ENCODE measurements at places on chromosomes 13 and 19.
A peak's percentile ranks its signal among the peaks of the same experiment; 100 is the strongest.

DNA sequence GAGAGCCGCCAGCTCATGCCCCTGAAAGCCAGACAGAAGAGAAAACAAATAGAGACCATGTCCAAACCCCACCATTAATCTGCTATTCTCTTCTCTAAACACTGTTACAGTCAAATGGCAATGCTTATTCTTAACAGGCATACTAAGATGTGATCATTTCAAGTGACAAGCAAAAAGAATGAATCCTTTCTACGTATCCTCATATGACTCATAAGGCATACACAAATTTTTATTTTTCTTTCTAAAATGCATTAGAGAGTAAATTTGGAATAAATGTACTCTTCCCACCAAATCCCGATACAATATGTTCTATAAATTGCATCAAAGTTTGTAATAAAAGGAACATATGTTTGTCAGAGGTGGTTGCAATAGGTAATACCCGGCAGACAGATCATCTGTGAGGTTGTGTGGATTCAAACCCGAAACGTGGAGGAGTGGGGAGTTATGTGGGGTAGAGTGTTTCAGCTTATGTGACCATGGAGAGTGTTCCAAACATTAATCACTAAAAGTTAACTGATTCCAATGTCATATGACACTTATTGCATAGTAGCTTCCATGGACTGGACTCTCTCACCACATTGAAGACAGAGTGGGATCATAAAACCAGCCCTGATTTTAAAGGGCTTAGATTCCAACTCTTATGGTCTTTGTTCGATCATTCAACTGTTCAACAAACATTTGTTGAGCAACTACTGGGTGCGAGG lies 213.1 kb downstream of the DCLK1 start:
- H3K27me3 ChIP-seq = no peaks in the 10 kb centered on the region
- peaks cover 3% of the 10 kb centered on the region for H3K4me1 ChIP-seq
- H3K27ac ChIP-seq = peak overlapping the region; percentile 36
- H3K4me3 ChIP-seq = peak overlapping the region; percentile 31
- no peaks in the 10 kb centered on the region for H3K36me3 ChIP-seq
- no peak for DNase-seq

DNA sequence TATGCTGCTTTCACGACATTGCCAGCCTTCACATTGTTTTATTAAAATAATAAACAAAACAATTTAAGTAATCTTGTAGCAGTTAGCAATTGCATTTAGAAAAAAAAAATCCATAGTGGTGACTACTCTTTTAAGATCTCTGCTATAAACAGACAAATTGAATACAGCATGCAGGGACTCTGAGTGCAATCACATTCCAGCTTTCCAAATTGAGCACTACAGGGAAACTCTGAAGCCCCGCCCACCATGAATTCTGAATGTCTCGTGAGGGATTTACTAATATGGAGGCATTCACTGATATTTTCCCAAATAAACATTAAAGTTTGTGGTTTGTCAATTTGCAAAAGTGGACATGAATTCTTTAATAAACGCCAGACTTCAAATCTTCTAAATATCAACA lies 698.8 kb downstream of the LIG4 start:
- DNase-seq = no peak
- no peaks in the 10 kb centered on the region for H3K4me1 ChIP-seq
- H3K36me3 ChIP-seq = no peaks in the 10 kb centered on the region
- no peaks in the 10 kb centered on the region for H3K27me3 ChIP-seq

DNA sequence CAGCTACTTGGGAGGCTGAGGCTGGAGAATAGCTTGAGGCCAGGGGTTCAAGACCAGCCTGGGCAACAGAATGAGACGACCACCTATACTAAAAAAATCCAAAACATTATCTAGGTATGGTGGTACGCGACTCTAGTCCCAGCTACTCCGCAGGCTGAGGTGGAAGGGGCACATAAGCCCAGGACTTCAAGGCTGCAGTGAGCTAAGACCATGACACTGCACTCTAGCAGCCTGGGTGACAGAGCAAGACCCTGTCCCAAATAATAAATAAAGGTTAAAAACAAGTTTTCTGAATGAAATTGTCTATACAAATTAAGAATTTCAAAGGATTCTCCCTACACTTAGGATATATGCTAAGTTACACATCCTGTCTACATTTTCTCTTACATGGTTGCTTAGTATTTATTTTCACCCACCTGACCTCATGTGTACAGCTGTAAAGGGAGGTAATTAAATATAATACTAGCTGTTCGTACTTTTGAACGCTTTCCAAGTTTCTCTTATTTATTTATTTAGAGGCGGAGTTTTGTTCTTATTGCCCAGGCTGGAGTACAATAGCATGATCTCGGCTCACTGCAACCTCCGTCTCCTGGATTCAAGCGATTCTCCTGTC lies 1.6 kb downstream of the SLC25A30 start:
- peak overlapping the region; percentile 82 for H3K27ac ChIP-seq
- no peaks in the 10 kb centered on the region for H3K27me3 ChIP-seq
- peak overlapping the region; percentile 62 for H3K4me3 ChIP-seq
- no peaks in the 10 kb centered on the region for H3K4me1 ChIP-seq

DNA sequence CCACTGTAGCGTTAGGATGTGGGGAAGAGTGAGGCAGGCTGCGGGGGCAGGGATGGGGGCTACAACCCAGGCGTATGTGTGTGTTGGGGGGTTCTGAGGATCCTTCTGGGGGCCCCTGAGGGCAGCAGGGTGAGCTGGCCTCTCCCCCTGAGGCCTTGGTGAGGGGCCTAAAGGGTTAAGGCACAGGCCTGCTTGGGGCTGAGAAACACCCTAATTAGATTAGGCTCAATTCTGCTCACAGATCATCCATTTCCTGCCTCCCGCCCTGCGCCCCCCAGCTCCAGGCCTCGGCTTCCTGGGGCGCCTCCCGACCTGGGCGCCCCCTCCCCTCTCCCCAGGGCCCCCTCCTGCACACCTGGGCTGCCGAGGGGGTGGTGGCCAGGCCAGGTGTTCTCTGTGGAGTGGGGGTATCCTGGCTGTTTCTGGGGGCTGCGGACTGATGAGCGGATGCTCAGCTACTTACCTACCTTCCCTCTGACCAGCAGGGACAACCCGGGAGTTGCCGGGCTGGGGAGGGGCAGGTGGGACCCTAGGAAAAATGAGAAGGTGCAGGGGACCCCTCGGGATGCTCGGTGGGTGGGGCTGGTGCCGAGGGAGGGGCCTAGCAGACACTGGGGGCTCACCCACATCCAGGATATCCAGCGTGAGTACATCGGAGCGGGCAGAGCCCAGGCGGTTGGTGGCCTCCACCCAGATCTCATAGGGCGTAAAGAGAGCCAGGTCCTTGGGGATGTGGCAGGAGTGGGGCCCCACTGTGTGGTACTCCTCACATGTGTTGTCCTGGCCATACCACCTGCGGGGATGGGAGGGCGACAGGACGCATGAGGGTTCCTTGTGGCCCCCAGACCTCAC lies 8.6 kb downstream of the CRLF1 start:
- no peak overlapping the region for H3K4me3 ChIP-seq
- no peak overlapping the region for H3K27ac ChIP-seq
- H3K27me3 ChIP-seq = peaks cover 34% of the 10 kb centered on the region
- no peaks in the 10 kb centered on the region for H3K36me3 ChIP-seq
- no peak for DNase-seq

- peak; percentile 41 for DNase-seq
- no peaks in the 10 kb centered on the region for H3K27me3 ChIP-seq
- peaks cover 37% of the 10 kb centered on the region for H3K4me1 ChIP-seq
- H3K27ac ChIP-seq = peak overlapping the region; percentile 76
- H3K4me3 ChIP-seq = peak overlapping the region; percentile 28
- no peaks in the 10 kb centered on the region for H3K36me3 ChIP-seq
These were observed 125.3 kb downstream of the TM9SF2 start for GRCh38 chr13:99626461-99627082.

All from tibial artery (tissue), 4 donors.